Renal pelvis (tissue), 12 donors: ENCODE measurements at places on chromosomes 12 and 14. TPM values are rescaled to one million over a fixed set of nuclear protein-coding genes. Genes with fewer than 3 reads are reported as not detected.

GRCh38 chr14:65131301-65131701 is 29.0 kb upstream of the MAX start:
- DNase-seq, result no peak

Gene SPTB
- 18.8 TPM for polyA plus RNA-seq

- DNase-seq, result no peak
Observed at GRCh38 chr12:90048918-90049317, 340.3 kb upstream of the ATP2B1 start.

GRCh38 chr12:75779891-75780496 is 251.6 kb downstream of the PHLDA1 start:
- DNase-seq, result no peak

Gene SYT1
- 16.4 TPM for polyA plus RNA-seq

Gene NFATC4
- 60.1 TPM for polyA plus RNA-seq

GRCh38 chr14:41167040-41167439 is 439.6 kb upstream of the LRFN5 start:
- no peak for DNase-seq

DNA sequence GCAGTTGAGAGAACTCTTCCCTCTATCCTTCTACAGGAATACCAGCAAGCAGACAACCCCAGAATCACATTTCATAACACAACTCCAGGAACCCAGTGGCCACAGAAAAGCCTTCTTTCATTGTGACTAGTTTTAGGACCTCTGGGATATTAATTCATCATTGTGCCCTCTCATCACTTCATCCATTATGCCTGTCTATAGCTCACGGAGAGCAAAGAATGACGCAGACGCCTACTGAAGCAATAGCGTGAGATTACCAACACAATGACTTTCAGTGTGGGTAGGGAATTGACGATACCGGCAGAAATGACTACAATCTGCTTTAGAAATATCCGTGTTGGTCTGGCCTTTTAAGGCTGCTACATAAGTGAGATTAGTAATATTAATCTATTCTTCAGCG is 158.1 kb upstream of the FOXG1 start:
- no peak for DNase-seq

DNA sequence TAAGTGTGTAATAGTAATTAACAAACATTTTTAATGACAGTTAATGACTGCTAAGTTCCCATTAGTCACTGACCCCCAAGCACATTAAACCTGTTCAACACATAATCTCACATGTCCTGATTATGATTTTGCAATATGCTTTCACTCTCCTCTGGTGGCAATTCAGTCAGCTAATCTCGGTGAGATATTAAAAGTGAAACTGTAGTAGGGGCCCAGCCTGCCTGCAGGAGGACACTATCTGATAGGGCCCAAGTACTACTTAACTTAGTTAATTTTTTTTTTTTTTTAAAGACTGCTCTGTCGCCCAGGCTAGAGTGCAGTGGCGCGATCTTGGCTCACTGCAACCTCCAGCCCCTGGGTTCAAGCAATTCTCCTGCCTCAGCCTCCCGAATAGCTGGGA is 48.8 kb downstream of the CIT start:
- DNase-seq, result no peak
